ENCODE measurements at places on chromosomes 12 and 14.

DNA sequence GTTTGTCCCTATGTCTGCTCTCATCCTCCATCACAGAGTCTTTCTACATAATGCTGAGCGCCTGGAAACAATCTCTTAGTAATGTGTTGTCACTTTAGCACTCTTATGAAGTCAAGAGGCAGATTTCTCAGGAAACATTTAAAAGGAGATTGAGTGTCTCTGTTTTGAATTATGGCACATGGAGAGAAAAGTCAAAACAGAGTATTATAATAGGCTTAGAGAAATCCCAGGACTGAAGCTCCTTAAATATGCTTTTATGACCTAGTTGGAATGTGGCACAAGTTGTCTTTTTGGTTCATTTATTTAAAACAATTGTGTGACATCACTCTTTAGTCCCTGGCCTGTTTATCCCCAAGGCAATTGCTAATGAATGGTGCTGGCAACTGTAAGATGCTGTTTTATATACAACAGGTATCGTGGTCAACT lies 117.8 kb upstream of the HIF1A start:
- no peak for DNase-seq

DNA sequence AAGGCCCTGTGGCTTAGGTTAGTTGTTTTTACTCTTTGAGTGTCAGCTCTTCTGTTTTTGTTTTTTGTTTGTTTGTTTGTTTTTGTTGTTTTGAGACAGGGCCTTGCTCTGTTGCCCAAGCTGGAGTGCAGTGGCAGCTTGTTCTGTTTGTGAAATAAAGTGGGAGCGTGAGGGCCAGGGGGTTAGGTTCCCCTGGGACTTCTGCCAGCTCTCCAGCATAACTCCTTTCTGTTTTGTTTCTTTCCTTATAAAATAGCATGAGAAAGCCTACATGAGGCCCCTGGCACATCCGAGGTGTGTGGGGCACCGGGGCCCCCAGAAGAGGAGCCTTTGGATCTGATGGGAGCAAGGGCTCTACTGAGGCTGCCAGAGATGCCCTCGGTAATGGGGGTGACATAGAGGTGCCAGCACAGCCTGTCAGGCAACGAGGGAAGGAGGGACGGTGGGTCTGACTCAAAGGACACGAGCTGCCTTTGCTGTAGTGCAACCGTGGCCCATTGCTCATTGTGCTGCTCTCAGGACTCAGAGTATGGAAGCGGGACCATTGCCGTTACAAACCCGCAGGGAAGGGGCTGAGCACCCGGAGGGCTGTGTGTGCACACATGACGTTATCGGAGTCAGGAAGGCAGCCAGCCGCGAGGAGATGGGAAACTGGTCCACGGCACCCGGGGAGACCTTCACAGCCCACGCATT lies 9.1 kb upstream of the SERPINA11 start:
- no peak for DNase-seq

- DNase-seq = no peak
Measured at GRCh38 chr12:104455578-104456416, 951 bp upstream of the CHST11 start.

DNA sequence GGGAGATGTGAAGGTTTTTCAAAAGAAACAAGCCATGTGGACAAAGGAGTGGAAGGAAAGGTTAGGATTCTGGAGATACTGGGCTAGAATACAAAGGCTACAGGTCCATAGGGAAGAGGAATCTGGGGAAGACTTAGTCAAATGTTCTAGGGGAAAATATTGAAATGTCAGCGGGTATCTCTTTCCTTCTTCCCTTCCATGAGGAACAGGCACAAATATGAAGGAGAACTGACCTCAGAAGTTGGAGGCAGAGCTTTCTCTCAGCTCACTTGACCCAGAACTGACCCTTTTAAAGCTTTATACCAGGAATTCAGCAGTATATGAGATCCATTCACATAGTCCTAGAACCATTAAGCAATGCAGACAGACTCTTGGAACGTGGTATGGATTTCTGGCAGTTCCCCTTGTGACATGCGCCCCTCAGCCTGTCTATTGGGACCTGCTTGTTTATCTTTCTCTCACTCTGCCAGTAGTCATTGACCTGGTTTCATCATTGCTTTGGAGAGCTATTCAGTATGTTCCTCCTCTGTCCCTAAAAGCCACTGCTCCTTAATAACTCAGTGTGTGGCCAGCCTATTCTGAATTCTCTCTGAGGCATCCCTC lies 43.0 kb upstream of the GSG1 start:
- DNase-seq = no peak

GRCh38 chr12:96902076-96902475 lies 5.0 kb upstream of the NEDD1 start:
- DNase-seq = no peak

GRCh38 chr12:913919-914698 lies 35.4 kb downstream of the RAD52 start:
- DNase-seq = peak; percentile 62

DNA sequence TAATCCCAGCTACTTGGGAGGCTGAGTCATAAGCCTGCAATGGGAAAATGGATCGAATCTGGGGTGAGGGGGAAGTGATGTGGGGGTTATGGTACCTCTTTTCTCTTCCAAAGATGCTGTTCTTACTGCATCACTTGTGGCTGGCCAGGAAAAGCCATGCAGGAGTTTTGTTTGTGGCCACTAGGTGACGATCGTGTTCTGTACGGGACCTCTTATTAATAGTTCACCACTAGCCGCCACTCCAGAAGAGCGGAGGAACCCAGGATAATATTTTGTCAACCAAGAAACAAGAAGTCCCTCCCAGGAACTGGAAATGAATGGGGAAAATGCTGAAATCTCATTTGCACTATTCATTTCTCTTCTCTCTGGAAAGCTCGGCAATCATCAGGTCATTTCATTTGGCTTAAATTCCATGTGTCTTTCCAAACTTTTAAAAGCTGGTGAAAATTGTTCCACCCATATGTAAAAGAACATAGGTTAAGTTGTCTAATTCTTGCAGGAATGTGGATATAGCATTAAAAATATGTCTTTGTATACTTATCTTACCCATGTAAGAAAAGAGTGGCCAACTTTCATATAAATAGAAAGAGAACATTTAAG lies 8.9 kb downstream of the GPR65 start:
- DNase-seq = peak; percentile 80

- DNase-seq = no peak
Measured at GRCh38 chr14:92105893-92106142, 564 bp downstream of the ATXN3 start.

DNA sequence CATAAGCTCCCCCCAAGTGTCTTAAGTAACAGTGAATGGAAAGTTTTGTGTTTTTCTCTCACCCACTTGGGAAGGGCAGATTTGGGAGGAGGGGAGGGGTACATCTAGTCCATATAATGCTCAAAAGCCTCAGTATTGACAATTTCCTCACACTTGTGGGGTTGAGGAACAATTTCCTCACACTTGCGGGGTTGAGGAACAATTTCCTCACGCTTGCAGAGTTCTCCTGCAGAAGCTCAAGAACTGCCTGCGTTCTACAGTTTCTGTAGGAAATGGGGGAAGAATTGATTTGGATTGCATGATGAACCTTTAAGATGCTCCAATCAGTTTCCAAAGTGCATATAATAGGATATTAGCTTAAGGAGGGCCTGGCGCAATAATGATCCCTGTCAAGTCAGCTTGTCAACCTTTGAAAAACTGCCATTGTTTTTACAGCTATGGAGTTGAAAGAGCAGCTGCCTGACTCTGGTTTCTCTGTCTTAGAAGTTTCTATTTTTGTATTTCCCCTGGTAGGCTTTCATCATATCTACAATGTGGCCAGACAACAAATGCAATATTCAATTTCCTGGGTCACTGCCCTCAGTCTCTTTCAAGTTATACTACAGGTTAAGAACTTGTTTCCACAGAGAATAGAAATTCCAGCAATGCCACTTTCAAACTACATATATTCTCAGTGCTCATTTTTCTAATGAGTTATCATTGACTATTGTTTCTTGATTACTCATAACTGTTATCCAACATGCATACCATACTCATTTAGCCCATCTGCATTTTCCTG lies 66.5 kb downstream of the PLEKHG7 start:
- DNase-seq = no peak

DNA sequence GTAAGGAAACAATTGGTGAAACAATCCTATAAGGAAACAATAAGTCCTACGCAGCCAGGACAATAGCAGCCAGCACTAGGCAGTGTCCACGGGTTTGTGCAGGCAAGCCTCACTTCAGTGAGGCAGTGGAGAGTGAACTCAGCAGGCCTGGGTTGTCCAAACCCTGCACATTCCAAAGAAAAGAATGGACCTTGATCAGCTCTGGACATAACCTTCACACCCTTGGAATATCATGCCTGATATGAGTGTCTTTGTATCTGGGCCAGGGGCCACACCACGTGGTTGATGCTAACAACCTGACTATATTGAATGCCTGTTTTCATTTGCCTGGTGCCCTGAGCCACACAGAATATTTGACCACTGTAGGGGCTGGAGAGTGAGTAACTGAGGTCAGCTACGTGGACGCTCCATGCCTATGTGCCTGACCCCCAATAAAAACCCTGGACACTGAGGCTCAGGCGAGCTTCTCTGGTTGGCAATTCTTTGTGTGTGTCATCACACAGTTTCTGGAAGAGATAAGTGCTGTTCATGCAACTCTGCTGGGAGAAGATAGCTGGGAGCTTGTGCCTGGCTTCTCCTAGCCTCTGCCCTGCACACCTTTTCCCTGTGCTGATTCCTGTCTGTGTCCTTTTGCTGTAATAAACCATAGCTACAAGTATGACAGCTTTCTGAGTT lies 81.4 kb upstream of the NCOR2 start:
- DNase-seq = no peak

DNA sequence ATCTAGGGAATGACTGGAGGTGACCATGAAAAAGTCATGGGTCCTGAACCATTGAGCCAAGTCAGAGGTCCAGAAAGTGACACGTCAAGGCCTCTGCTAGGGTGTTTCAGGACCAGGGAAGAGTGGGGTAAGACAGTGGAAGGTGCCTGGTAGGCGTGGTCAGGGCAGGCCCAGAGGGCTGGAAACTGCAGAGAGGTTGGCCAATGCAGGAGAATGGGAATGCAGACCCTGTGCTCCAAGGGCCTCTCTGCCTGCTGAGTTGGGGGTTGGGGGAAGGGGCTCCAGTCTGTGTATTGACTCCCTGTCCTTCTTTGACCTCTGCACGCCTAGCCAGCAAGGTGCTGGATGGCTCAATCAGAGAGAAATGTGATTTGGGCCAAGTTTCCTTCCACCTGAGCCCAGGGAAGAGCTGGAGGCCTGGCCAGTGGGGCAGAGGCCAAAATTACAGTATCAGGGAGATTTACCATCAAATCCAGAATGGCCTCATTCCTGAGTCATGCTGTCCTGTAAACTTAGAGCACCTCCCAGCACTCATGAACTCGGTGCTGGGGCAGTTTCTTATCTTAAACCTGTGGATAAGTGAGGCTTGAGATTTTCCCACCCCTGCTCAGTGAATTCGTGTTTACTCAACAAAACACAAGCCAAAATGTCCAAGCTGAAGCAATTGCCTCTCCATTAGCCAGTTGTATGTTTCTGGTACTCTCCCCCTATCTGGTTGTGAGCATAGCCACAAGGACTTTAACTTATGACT lies 24.4 kb downstream of the IRF2BPL start:
- peak; percentile 52 for DNase-seq

GRCh38 chr12:13097491-13098011 lies 5.9 kb downstream of the GSG1 start:
- no peak for DNase-seq

GRCh38 chr14:50812856-50813543 lies 18.0 kb downstream of the NIN start:
- no peak for DNase-seq
